GM03348 (cell line): ENCODE measurements at places on chromosomes 6 and 20.

- no peak for DNase-seq
These were observed 440.2 kb upstream of the FLRT3 start for GRCh38 chr20:14777591-14777990.

DNA sequence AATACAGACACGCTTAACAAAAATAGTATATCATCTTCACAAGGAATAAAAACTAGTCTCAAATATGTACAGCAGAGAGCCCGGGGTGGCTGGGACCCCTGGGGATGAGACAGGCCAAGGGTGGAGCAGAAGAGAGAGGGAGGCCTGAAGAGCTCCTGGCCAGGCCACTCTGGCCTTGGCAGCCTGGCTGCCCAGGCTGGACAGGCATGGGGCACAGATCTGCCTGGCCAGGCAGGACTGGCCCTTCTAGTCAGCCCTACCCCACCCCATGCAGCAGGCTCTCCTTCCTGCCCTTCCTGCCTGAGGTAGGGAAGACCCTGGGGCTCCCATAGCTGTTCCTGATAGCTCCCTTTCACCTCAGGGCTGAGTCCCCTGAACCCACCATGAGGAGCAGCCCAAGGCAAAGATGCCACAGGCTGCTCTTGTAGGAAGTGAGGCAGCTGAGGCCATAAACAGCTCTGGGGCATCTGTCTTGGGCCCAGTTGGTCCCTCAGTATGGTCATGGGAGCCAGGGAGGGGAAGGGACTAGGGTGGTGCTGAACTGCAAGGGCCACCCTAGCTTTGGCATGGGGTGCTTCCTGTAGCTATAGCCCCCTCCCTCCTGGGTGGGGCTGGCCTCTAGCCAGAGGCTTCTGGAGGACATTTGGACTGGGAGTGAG, 27.1 kb downstream of the COX4I2 start:
- DNase-seq, result no peak

DNA sequence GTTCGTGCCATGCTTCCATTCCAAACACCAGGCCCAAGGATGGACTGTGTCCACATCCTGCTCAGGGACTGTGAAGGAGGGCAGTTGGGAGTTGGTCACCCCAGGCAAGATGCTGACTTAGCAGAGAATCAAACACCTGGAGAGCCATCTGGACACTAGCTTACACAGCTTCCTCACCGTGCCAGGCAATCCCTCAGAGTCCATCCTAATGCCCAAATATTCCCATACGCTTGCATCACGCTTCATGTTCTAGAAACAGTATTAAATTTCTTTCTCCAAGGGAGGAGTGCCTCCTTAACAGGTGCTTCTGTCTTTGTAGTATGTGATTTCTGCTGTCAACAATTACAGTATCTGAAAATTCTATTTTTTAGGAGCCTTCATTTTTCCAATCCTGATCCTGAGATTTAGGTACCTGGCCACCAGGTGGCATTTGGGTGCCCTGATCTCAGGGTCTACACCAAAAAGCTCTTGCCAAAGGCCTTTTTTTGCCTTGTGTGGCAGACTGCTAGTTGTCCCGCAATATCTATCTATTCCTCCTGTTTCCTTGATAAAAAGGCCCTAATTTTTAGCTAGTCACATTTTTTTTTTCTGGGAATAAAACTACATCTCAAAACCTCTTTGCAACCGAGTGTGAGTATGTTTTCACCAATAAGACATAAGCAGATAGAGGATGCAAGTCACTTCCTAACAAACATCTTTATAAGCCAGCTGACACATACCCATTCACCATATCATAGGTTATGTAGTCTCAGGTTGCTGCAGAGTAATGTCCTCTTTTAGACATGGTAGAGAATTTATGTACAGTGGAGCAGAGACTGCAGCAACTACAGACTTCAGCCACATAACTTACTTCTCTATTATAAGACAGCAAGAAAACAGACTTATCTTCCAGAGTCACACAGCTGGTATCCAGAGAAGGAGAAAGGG, 85.0 kb downstream of the PREP start:
- DNase-seq, result no peak

DNA sequence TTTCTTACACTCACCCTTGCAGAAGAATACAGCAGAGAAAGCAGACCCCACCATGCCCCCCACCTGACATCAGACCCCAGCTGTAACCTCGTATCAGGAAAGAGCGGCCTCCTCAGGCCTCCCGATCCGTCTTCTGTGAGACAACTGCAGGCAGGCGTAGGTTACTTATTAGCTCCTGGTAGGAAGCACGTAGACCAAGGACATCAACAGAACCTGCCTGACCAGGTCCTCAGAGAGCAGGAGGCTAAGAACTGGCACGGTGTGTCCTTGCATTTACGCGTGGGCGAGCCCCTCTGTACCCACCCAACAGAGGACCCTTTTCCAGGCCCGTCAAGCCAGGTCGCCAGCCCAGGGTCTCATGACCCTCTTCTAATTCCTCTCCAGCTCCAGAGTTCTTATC, 51.0 kb downstream of the ABHD12 start:
- no peak for DNase-seq

GRCh38 chr20:1900321-1900801, 5.2 kb downstream of the SIRPA start:
- DNase-seq, result peak; percentile 80

DNA sequence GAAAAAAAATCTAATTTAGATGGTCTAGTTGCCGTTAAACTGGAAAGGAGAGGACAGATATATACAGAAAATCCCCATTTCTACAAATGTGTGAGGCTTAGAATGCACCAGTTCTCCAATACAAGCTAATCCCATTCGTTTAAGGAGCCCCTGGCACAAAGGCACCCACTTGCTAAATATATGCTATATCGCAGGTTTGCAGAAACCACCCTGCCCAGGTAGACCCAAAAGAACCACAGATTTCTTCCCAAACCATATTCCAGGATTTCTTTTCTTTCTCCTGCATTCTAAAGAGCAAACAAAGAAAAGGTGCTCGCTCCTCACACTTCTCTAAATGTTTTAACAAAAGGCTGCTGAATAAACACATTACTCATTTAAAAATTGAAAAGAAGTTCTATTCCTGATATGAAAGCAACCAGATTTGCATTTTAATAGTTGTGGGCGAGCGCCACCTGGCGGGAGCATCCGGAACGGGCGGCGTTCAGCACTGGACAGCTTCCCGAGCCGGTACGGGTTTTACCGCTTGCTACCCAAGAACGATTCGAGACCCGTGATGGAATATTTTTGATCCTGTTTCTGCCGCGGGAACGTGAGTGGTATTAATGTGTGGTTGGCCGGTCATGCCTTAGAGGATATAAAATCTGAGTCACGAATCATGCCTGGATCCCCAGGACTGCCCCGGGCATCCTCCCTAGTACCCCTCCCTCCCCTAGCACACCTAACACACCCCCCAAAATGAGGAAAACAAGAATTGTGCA, 2.1 kb downstream of the PTPRT start:
- DNase-seq, result peak; percentile 89

DNA sequence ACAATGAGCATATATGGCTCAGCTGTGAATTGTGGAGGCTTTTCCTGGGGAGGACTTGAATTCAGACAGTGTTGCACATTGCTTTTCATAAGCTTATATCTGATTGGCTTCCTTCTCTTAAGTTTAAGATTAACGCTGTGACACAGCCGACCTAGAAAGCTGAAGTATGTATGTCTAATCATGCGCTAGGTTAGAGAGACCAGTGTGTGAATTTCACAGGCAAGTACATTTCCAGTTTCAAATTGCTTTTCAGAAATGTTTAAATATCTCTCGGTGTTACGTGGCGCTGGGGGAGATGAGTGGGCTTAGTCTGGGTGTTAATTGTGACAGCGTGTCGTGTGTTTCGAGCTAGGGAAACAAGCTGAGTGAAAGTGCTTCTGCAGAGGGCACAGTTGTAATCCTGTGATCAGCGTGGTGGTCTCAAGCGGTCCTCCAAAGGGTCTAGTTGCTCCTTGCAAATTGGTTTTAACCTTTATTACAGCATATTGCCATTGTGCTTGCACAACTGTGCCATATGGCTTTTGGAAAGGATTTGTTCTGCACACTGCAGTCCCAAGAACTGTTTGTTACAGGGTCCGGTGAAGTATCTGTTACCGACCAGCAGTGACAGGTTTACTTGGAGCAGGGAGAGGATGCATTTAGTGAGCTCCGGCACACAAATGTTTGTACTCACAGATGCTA, 166.6 kb downstream of the SASH1 start:
- DNase-seq, result no peak

DNA sequence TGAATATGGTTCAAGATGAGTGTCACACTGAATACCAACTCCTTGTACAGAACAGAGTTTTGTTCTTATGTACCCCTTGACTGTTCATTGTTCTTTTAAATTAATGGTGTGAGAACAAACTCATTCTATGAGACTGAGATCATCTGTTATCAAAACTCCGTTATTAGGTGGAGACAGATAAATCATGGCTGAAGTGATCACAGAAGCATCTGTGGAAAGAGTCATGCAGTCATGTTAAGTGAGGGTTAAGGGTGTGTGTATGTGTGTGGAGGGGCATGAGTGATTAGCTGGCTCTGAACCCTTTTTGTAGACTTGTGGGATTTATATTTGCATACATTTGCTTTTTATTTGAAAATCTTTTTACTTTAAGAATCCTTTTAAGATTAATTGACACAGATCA, 24.7 kb downstream of the ADGRG6 start:
- DNase-seq, result no peak

GRCh38 chr20:40545478-40545877, 143.6 kb downstream of the MAFB start:
- DNase-seq, result no peak

- DNase-seq, result peak; percentile 44
These were observed 272.2 kb downstream of the CDC5L start for GRCh38 chr6:44659726-44660125.

- no peak for DNase-seq
These were observed 7.1 kb downstream of the CASP8AP2 start for GRCh38 chr6:89836639-89837222.

DNA sequence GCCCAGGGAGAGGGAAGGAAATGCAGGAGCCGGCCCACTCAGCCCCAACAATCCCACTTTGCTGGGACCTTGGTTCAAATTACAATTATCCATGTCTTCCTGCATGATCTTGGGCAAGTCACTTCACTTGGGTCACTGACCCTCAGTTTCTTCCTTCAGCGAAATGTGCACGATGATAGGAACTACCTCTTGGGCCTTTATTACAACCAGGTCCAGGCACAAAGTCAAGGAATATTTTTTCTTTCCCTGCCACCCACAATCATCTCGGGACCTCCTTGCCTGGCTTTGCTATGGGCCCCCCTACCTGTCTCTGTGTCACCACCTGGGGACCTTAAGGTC, 358 bp upstream of the PLTP start:
- DNase-seq, result no peak

DNA sequence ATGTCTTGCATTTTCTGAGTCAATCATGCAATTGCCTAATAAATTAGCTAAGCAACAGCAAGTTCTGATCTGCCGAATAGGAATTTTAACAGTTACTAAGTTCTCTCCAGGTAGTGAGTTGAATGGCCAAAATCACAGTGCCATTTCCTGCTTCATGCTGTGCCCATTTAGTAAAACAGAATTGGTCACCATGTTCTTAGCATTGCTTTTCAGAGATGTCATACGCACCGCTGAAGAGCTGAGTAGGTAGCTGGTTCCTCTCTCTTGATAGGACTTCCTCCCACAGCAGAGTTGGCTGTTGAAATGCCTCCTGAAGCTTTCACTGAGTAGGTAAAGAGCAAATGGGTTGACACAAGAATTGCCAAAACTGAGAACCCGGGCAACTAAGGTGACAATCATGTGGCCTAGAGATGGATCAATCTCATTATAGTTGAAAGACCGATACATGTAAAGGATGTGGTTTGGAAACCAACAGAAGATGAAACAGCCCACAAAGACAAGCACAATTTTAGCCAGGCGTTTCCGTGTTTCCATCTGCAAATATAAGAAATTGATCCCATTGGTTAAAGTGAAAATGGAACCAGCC, 57.1 kb upstream of the GJE1 start:
- DNase-seq, result no peak

- no peak for DNase-seq
These were observed 539.3 kb downstream of the RFPL4B start for GRCh38 chr6:112886415-112886814.

DNA sequence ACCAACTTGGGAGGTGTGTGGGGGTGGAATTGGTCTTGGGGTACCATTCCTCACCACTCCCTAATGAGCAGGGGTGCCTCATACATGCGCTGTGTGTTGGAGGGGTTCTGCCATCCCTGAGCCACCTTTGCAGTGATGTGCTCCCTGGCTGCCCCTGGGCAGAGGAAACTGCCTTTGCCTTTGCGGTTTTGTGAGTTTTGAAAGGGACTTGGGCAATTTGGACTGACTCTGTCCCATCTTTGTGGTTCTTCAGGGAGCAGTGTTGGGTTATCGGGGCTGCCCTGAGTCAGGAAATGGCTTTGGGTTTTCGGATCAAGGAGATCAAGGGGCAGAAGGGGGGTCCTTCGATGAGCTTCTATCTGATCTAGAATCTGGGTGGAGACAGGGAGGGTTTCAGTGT, 3.9 kb upstream of the PHACTR3 start:
- DNase-seq, result no peak

- DNase-seq, result no peak
These were observed 712.8 kb downstream of the CD109 start for GRCh38 chr6:74408844-74409243.

DNA sequence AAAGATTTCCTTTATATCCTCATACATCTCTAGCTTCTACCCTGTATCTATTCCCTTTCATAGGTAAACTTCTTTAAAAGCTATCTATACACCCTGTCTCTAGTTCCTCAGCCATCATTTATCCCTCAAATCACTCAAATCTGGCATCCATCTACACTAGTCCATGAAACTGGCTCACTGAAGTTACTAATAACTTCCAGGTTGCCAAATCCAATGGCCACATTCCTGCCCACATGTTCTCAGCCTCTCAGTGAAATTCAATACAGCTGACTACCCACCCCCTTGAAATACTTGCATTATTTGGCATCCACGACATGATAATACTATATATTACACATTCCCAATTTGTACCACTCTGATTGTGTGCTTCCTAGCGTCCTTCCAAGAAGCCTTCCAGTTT, 8.7 kb downstream of the REPS1 start:
- DNase-seq, result no peak

DNA sequence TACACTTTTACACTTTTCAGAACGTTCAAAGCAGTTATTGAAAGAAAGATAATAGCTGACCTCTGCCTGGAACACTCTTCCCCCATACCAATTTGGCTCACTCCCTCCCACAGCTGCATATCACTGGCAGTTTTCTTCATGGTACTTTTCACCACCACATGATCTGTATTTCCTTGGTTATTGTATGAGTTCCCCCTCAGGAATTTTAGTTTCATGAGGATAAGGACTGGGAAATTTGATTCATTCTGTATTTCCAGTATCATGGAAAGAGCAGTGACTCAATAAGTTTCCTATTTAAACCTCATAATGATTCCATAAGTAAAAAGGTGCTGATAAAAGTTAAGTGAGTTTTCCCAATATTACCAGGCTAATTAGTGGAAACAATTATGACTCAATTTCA, 16.0 kb downstream of the HTR1B start:
- no peak for DNase-seq

DNA sequence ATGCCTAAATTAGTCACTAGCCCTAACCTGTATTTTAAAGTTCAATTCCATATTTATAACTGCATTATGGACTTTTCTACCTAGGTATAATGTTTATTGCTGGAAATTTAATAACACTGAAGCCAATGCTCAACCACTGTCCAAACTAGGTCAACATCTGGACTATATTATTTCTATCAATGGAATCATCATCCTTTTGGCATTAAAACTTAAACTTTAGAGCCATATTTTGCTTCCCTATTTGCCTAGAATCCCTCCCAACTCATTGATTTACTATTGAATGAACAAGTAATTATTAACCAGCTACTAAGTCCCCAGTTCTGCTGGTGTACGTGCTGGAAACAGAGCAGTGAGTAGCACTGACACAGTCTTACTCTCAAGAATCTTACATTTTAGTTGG, 291.7 kb upstream of the SPTLC3 start:
- no peak for DNase-seq

GRCh38 chr6:35400111-35400510, 52.0 kb upstream of the FANCE start:
- DNase-seq, result no peak
